Heart left ventricle (tissue), 16 donors: ENCODE measurements at places on chromosomes 13 and 19.
A peak's percentile ranks its signal among the peaks of the same experiment; 100 is the strongest.

DNA sequence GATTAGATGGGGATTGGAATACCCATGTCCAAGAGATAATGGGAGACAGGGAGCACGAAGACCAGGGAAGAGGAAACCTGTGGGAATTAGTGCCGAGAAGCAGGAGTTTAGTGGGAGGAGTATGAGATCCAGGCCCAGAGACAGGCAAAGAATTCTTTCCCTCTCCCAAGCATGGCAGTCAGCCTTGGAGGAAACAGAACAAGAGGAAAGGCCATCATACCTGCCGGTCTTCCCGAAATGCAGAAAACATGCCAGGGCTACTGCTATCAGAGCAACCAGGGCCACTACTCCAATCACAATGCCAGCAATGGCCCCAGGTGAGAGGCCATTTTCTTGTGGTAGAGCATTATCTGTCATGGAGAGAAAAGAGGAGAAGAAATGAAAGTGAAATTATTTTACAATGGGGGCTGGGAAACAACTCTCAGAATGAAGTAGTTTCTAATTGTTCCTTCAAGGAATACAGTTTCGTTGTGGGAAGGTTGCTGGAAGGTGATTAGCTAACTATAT, 16.1 kb downstream of the CEACAM1 start:
- H3K4me1 ChIP-seq, result no peaks in the 10 kb centered on the region
- H3K27ac ChIP-seq, result no peak overlapping the region
- H3K4me3 ChIP-seq, result no peak overlapping the region
- DNase-seq, result no peak
- peaks cover 7% of the 10 kb centered on the region for H3K36me3 ChIP-seq

DNA sequence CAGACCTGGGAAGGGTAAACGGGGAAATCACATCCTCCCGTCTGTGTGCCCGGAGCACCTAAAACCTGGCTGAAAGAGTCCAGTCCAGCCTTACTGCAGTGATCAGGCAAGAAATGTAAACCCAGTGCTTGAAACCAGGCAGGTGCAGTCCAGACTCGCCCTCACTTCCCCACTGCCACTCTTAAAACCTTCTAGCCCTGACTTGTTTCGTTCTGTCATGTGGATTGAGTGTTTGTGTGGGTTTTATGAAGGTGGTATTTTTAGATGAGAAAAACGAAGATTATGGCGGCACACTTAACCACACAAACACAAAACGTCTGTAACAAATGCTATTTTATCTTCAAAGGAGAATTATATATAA, 839 bp upstream of the CKAP2 start:
- peaks cover 21% of the 10 kb centered on the region for H3K4me1 ChIP-seq
- no peaks in the 10 kb centered on the region for H3K36me3 ChIP-seq
- no peak for DNase-seq

- no peak overlapping the region for H3K4me3 ChIP-seq
- DNase-seq, result peak; percentile 45
- no peaks in the 10 kb centered on the region for H3K27me3 ChIP-seq
- no peaks in the 10 kb centered on the region for H3K36me3 ChIP-seq
Measured at GRCh38 chr13:114096031-114096485, 36.4 kb downstream of the RASA3 start.

GRCh38 chr13:109371066-109371465, 415.3 kb downstream of the IRS2 start:
- H3K4me1 ChIP-seq, result no peaks in the 10 kb centered on the region
- H3K36me3 ChIP-seq, result no peaks in the 10 kb centered on the region
- no peak overlapping the region for H3K4me3 ChIP-seq

DNA sequence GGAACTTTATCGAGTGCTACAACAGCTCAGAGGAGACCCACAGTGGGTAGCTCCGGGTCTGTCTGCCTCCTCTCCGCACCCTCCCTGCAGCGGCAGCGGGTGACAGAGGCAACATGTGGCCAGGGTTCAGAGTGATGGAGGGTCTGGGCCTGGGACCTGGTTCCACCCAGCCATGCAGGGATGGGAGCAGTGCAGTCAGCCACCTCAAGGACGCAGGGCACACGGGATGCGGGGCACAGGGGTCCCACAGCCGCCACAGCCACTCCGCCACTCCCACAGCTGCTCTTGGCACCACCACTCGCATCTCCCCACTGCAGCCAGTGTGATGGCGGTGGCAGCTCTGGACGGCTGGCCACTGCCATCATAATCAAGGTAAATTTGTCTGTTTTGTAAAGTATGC, 892.9 kb downstream of the OLFM4 start:
- no peaks in the 10 kb centered on the region for H3K27me3 ChIP-seq
- no peaks in the 10 kb centered on the region for H3K36me3 ChIP-seq
- H3K4me3 ChIP-seq, result no peak overlapping the region
- no peaks in the 10 kb centered on the region for H3K4me1 ChIP-seq
- no peak for DNase-seq
- H3K27ac ChIP-seq, result no peak overlapping the region

DNA sequence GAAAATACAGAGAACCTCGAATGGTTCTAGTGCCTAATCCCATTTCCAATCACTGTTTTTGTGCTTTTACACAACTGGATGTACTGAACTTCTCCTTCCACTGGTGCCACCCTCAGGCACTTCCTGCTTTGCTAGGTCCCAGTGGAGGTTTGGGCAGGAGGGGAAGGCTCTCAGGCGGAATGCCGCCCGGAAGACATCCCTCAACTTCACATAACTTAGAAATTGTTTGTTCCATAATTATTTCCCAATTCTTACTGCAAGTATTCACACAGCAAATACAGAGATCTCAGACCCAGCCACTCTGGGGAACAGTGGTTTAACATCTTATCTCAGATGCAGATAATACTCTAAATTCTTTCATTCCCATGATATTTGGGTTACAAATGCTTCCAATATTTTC, 195.7 kb upstream of the IPO5 start:
- no peaks in the 10 kb centered on the region for H3K27me3 ChIP-seq
- H3K4me3 ChIP-seq, result no peak overlapping the region
- DNase-seq, result peak; percentile 33
- H3K4me1 ChIP-seq, result no peaks in the 10 kb centered on the region
- H3K36me3 ChIP-seq, result no peaks in the 10 kb centered on the region
